Muscle of leg (tissue), 16 donors: ENCODE measurements at places on chromosomes 11 and 22. TPM values are rescaled to one million over a fixed set of nuclear protein-coding genes. Genes with fewer than 3 reads are reported as not detected.

The ACAT1 gene
- 77.4 TPM for total RNA-seq

The ALG9 gene
- 25.7 TPM for total RNA-seq

DNA sequence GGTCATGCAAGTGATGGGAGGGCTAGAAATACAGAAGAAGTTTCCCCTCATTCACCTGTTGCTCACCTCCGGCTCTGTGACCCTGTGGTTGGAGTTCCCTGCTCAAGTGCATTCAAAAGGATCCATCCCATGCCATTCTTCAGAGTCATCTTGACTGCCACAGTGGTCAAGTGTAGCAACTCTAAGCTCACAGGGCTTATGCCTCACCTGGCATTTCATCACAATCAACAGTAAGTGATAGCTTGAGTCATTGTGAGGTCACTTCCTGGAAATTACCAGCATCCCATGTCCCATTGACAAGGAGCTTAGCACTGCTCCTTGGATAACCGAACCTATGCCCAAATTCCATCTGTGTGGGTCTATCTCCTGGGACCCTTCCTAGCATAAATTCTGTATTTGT, 55.6 kb downstream of the OR4C45 start:
- no peaks in the 10 kb centered on the region for H3K4me1 ChIP-seq
- no peaks in the 10 kb centered on the region for H3K27me3 ChIP-seq
- no peak overlapping the region for H3K27ac ChIP-seq
- H3K4me3 ChIP-seq = no peak overlapping the region
- no peaks in the 10 kb centered on the region for H3K36me3 ChIP-seq
- no peak for DNase-seq

The SLC17A6 gene
- total RNA-seq = not detected
